ENCODE measurements at places on chromosomes 1 and 21.
A peak's percentile ranks its signal among the peaks of the same experiment; 100 is the strongest.

DNA sequence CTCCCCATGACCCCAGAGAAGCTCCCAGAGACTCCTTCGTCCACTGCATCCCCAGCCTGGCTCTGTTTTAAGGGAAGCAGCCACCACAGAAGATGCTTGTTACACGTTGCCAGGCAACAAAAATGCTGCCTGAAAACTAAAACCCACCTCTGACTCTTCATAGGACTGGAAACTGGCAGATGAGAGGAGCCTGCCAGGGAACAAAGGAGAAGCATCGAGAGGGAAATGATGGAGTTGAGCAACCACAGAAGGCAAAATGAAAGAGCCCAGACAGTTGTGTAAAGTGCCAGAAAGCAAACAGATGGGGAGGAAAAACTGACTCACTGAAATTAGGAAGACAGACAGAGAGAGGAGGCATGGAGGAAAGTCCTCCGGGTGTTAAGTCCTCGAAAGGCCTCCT lies 118.4 kb downstream of the KCNN3 start:
- DNase-seq = no peak

GRCh38 chr1:160746836-160747500 lies 7.9 kb downstream of the SLAMF7 start:
- no peak for DNase-seq

GRCh38 chr1:61455400-61455799 lies 269.5 kb downstream of the TM2D1 start:
- DNase-seq = no peak

DNA sequence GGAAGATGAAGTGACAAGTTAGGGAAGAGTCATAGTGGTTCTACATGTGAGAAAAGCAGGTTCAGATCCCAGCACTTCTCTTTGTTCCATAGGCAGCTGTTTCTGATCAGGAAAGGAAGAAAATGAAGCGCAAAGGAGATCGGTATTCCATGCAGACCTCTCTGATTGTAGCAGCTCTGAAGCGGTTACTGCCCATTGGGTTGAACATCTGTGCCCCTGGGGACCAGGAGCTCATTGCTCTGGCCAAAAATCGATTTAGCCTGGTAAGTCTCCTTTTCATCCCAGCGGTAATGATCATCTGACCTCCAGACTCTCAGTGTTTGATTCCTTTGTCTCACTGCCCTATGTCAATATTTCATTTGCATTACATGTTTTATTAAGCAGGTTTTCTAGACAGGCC lies 173.6 kb downstream of the ZP4 start:
- no peak for DNase-seq

DNA sequence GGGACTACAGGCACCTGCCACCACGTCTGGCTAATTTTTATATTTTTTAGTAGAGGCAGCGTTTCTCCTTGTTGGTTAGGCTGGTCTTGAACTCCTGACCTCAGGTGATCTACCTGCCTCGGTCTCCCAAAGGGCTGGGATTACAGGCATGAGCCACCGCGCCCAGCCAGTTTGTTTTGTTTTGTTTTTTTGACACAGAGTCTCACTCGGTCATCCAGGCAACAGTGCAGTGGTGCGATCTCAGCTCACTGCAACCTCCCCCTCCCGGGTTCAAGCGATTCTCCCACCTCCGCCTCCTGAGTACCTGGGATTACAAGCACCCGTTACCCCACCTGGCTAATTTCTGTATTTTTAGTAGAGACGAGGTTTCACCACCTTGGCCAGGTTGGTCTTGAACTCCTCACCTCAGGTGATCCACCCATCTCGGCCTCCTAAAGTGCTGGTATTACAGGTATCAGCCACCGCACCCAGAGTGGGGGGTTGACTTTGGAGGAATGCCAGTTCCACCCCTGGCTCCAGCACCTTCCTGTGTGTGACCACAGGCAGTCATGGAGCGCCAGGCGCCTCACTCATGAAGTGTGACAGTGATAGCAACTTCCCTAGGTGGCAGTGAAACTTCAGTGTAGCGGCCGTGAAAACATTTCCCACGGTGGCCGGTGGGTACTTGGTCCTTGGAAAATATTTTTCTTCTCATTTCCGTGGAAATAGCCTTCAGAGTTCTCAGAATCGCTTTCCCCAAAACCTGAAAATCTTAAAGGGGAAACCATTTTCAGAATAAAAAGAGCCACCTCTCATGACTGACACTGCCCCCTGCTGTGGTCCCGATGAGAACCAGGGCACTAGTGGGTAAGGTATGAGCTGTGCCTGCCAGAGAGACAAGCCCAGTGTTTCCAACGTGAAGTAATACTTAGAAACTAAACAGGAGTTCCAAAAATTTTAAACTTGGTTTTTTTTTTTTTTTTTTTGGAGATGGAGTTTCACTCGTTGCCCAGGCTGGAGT lies 48.6 kb downstream of the WDR4 start:
- no peak for DNase-seq

- no peak for DNase-seq
Observed at GRCh38 chr1:34272152-34272551, 95.4 kb downstream of the C1orf94 start.

DNA sequence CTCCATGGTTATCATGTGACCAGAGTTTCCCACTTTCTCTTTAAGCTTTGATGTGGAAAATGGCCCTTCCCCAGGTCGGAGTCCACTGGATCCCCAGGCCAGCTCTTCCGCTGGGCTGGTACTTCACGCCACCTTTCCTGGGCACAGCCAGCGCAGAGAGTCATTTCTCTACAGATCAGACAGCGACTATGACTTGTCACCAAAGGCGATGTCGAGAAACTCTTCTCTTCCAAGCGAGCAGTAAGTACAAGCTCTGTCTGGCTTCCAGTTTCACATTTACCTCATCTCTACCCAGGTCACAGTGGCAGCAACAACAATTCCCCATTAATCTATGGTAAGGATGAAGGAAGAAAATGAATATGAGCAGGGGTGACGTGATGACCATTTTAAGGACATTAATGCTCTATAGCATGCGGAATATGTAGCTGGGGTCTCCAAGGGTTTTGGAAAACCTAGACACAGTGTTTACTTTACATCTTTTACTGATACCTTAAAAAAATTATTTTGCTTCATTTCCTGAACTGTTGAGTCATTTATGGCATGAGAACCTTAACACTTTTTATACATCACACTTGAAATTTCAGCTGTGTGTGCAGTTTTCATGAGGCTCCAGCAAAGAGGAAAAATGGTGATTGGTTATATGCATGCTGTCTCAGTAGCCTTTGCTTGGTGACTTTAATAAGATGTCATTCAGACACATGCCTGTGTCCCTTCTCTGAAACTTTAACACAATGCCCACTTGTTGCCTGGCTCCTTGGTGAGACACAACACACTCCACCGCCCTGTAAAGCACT lies 286.3 kb upstream of the SGIP1 start:
- no peak for DNase-seq

DNA sequence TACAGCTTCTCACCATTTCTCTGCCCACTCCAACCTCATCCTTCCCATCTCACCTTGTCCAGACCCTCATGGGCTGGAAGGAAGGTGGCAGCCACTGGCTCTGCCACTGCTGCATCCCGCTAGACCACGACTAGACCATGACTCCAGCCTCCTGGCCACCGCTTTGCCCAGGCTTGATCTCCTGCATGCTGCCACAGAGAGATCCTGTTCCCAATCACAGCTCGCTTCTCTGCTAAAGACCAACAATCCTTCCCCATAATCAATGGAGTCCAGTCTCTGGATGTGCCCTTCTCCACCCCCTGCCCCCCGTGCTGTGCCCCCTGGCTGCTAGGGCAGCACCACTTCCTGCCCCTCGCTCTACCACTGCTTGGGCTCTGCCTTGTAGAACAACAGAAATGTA lies 64.9 kb upstream of the DMRTB1 start:
- DNase-seq = no peak

DNA sequence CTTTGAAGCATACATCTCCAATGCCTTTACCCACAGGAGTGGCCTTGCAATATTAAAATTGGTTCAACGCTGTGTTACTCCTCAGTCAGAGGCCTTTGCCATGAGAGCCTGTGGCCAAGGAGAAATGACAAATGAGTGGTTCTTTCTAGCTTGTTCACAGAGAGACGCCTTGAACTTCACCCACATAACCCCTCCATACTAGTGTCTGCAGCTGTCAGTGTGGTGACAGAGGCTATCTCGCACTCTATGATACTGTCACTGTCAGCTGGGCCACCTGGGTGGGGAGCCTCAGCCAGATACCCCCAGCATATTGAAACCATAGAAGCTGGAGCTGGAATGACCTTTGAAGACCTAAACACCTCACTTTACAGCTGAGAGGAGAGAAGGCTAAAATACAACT lies 57.4 kb upstream of the LBR start:
- DNase-seq = no peak

DNA sequence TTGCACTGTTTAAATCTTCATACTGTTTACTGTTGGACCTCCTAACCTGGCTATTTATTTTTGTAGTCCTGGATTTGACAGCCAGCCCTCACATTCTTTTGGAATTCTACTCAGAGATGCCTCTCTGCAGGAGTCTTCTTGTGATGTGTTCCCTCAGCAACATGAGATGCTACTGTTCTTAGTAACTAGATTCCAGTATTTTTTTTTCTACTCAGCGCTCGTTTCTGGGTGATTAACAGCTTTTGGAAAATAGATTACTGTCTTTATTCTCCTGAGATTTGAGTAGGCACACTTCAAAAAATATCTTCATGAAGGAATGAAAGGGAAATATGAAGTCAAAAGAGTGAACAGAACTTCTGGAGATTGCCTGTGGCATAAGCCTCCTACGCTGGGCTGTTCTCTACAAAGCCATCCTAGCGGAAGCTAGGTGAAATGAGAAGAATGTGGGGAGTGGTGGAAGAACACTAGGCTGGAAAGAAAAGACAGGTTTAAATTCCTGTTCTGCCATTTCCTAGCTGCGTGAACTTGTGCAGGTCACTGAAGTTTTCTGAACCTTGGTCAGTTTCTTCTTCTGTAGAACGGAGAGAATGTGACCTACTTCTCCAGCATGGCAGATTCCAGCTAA lies 75.9 kb downstream of the LRRC8C start:
- no peak for DNase-seq

DNA sequence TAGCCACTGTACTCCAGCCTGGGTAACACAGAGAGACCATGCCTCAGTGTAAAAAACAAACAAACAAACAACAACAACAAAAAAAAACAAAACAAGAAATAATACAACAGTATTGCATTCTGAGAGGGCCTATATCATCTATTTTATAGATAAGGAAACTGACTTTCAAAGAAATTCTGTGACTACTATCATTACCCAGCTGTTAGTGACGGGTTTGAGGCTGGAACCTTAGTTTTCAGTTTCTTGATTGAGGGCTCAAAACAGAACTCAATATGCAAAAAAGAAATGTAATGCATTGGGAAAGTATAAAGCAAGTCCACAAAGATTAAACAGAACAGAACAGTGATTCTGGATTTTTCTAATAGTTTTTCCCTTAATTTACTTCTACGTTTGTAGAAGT lies 149.4 kb downstream of the NFIA start:
- no peak for DNase-seq

DNA sequence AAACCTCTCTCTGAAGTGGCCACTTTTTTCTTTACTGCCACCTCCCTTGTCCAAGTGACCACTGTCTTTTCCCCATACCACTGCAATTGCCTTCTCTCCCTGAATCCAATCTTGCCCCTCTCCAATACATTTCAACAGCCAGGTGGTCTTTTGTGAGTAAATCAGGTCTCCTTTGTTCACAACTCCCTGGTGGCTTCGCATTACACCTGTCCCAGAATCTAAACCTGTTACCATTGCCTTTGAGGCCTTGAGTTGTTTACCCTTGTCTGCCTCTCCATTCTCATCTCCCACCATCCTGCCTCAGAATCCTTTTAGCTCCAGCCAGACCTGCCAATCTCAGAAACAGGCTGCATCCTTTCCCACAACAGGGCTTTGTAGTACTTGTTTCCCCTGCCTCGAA lies 21.8 kb upstream of the DYNLT5 start:
- DNase-seq = no peak

GRCh38 chr1:109315288-109315687 lies 8.5 kb upstream of the MYBPHL start:
- no peak for DNase-seq

DNA sequence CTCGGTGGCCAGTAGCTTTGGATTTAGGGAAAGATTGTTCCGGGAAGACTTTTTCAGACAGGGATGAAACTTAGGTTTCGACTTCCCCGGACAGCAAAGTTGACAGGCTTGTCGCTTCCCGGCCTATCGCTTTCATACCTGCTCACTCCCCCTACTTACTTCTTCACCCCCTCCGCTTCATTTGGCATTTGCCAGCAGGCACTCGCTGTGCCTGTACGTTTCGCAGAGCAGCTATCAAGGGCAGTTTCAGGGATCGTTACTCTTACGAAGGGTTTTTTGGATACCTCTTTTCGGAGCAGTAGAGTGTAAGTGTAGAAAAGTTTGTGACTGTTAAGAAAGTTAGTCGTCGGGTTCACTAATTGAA lies 393 bp downstream of the BLZF1 start:
- DNase-seq = peak; percentile 19

- no peak for DNase-seq
Observed at GRCh38 chr1:200888349-200888838, 6.3 kb upstream of the INAVA start.

DNA sequence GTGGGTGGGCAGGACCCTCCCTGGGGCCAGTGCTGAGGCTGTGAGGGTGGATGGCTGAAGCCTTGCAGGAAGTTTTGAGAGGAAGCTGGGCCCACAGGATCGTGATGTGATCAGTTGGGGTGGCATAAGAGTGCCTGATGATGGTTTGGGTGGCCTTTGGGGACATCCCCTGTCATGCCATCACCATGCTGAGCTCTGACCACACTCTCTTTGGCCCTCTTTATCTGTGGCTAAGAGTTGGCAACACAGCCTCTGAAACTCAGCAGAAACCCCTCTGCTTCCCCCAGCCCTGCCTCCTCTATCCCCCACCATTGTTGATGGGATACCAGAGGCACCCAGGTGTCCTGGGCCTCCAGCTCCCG lies 19.8 kb downstream of the MIIP start:
- no peak for DNase-seq

- peak; percentile 34 for DNase-seq
Observed at GRCh38 chr1:184563308-184563707, 176.5 kb downstream of the C1orf21 start.

- no peak for DNase-seq
Observed at GRCh38 chr1:96995351-96995750, 273.8 kb downstream of the PTBP2 start.

GRCh38 chr21:24781146-24781545 lies 826.1 kb downstream of the MRPL39 start:
- no peak for DNase-seq
